ENCODE measurements at places on chromosomes 3 and 15.
A peak's percentile ranks its signal among the peaks of the same experiment; 100 is the strongest.

- no peak for DNase-seq
Measured at GRCh38 chr3:10775828-10776227, 40.2 kb upstream of the SLC6A11 start.

DNA sequence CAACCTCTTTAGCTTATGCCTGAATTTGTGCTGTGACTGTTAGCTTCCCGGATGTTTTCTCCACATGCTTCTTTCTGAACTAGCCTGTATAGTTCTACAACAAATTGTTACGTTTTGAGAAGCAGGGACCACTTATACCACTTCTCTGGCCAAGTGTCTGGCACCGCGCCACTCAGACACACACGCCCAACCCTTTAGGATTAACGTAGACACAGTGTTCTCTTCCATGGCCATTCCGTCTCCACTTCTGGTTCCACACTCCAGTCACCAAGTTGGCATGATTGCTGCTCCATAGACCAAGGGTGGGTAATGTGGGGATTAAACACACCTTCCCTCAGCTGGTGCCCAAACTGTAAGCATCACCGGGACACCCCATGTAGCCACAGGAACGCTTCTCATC lies 755 bp upstream of the TMEM108 start:
- no peak for DNase-seq

DNA sequence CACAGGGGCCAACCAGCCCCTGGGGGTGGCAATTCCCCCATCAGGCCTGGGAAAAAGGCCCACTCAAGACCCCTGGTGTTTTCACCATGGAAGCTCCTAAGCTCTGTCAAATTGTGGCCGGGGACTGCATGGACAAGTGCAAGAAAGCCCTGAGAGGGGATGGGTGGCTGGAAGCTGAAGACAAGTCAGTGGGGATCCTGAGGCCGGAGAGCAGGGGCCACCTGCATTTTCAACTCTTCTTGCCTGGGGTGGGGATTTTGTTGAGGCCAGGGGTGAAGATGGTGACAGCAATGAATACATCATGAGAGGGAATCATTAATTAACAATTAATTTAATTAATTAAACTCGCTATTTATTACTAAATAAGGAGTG lies 33.9 kb downstream of the FEM1B start:
- DNase-seq, result no peak

DNA sequence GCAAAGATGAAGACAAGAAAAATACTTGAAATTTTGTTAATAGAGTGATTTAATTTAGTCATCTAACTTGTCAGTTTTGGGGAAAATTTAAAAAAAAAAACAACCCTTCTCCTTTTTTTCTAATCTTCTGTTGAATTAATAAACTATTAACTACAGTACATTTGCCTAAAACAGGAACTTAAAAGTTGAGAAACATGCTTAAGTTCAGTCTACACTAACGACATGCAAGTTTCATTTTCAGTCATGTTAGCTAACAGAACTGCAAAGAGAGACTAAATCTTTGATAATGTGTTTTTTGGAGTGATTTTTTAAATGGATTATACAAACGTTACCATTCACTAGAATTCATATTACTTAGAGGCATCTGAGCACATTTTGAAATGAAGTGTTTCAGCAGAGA lies 71.9 kb upstream of the MBNL1 start:
- peak; percentile 19 for DNase-seq

- DNase-seq, result peak; percentile 73
Measured at GRCh38 chr3:158434412-158435038, 136.5 kb upstream of the MLF1 start.

DNA sequence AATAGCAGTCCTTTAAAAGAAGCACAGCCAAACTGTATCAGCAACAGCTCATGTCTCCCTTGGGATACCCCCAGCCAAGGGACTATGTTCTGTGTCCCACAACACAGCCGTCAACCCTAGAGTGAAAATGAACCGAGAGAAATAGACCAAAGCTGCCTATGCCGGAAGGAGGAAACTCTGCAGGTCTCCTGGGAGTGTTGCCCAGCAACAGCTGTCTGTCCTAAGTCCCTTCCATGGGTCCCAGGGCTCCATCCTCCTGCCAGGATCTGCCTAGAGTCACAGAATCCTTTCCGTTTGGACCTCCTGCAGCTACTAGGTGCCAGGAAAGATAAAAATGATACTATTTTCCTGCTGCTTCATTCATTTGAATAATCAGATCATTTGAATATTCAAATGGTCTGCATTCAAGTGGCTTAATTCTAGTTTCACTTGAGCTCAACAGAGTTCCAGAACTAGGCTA lies 53.1 kb downstream of the TRANK1 start:
- no peak for DNase-seq

DNA sequence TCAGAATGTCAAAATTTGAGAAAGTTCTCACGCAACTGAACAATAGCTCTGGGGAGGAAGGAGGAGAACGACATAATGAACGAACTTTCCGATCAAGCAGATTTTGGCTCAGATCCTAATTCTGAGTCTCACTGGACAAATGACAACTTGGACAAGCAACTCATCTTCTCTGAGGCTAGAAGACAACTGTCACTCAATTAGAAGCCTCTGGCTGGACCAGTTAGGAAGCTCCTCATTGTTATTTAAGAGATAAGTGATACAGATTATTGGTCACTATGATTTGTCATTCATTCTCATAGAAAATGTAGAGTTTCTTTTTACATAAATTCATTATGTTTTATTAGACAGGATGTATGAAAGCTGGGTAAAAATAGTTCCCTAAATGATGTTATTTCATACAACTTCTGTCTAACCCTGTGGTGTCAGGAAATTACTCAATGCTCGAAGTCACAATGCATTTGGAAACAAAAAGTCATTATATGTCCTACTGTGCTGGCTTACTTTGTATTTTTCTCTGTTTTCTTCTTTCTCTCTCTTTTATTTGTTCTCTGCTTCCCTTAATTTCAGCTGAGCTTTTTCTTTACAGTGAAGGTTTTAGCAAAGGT lies 11.0 kb upstream of the C3orf49 start:
- DNase-seq, result no peak

GRCh38 chr3:163768048-163768447 lies 1310.2 kb downstream of the SI start:
- DNase-seq, result no peak

- no peak for DNase-seq
Measured at GRCh38 chr15:51750792-51751696, at the start of gene TMOD2. TMOD2 (plus strand) TSS chr15:51751597; CDS start chr15:51766442, 14,845 bp downstream.

GRCh38 chr15:89071471-89071870 lies 16.8 kb upstream of the ABHD2 start:
- DNase-seq, result no peak

GRCh38 chr15:40054605-40054854 lies 15.5 kb upstream of the SRP14 start:
- DNase-seq, result no peak

DNA sequence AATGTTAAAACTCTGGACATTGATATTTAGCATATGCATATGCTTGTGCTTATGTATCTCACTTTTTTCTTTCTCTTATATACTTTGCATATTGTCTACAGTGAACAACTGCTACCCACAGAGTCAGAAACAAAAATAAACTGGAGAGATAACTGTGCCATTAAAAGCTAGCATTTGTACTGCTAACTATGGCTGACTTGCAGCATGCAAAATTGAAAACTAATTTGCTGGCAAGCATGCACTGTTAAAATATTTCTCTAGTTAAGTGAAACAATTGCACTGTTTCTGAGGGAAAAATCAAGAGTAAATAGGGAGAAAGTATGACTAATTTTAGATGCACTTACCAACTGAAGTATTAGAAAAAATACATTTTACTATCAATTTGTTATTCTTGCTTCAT lies 177.8 kb downstream of the CBLB start:
- DNase-seq, result no peak

DNA sequence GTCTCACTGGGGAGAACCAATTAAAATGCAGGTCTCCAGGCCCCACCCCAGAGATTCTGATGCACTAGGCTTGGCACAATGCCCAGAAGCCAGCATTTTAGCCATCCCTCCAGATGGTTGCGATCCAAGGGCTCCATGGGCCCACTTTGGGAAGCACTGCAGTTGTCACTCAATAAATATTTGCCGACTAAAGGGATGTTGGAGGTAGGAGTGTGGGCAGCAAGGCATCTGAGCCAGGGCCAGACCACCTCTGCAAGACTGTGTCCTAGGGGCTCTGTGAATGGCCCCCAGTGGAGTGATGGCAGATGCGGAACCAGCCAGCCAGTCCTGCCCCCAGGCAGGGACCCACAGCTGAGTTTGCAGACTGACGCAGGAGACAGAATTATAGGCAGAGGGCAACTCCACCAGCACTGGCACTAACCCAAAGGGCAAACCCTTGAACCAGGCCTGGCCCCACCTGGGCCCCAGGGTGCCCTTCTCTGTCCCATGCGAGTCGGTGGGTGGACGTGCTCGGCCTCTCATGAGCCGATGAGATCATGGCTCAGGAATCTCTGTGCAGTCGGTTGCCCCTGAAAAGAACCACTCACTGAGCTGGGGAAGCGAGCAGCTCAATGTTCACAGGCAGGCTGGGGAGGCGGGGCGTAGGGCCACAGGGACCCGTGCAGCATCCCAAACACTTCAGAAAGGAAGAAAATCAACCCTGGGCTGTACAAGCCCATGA lies 49.7 kb downstream of the SEMA5B start:
- DNase-seq, result no peak

DNA sequence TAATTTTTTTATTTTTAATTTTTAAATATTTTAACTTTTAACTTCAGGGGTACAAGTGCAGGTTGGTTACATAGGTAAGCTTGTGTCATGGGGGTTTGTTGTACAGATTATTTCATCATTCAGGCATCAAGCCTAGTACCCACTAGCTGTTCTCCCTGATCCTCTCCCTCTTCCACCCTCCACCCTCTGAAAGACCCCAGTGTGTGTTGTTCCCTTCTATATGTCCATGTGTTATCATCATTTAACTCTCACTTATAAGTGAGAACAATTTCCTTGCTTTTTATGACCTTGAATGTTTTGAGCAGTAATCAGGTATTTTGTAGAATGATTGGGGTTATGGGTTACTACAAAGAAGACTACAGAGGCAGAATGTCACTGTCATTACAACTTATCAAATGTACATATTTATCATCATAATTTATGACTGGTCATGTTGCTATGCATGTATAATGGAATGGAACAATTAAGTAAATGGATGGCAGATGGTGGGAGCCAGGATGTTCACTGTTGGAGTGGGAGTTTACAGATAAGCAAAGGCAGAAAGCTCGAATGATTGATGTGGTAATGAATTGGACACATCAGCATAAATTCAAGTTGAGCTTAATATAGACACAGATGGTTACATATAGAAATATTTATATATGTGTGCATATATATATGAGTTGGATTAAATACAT lies 563.8 kb upstream of the ROBO1 start:
- no peak for DNase-seq

DNA sequence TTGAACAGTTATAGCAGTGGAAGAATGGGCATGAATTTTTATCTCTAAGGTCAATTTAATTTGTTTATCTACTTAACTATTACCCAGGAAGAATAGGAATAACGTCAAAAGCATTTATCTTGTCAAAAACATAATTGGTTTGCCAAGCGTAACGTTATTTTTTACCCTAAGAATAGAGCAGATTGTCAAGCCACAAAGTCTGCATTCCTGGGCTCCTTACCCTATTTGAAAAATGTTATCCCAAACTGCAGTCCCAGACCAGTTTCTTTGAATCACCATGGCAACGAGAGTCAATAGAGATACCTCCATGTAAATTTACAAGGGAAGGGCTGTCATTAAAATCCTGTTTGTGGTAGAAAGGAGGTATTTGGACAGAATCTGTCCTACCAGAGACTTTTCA lies 61.1 kb downstream of the CPNE4 start:
- no peak for DNase-seq

All from hematopoietic multipotent progenitor cell treated with erythropoietin and hydrocortisone succinate and interleukin-3 and kit ligand, for 15 days (in vitro differentiated cells).